ENCODE measurements at places on chromosomes 5 and 9. TPM values are rescaled to one million over a fixed set of nuclear protein-coding genes. Genes with fewer than 3 reads are reported as not detected.

CAMK2A gene
- total RNA-seq: not detected

EGFL7 gene
- total RNA-seq: 1.6 TPM

FAM78A gene
- total RNA-seq: 45.7 TPM

ACO1 gene
- 16.7 TPM for total RNA-seq

TEX48 gene
- total RNA-seq: not detected

TMEFF1 gene
- 0.89 TPM for total RNA-seq

PSD2 gene
- total RNA-seq: not detected

IL13 gene
- 0.98 TPM for total RNA-seq

CNTNAP3B gene
- not detected for total RNA-seq

IRGM gene
- 4.7 TPM for total RNA-seq

ORM2 gene
- total RNA-seq: not detected

PDCD1LG2 gene
- 0.19 TPM for total RNA-seq

LTC4S gene
- total RNA-seq: 1.1 TPM

SIL1 gene
- total RNA-seq: 31.4 TPM

LHX3 gene
- total RNA-seq: 0.11 TPM

TNFAIP8 gene
- total RNA-seq: 146 TPM

KIF4B gene
- 0.11 TPM for total RNA-seq

SPATA31A3 gene
- not detected for total RNA-seq

ASPN gene
- not detected for total RNA-seq
